ENCODE measurements at places on chromosomes 4 and X.

DNA sequence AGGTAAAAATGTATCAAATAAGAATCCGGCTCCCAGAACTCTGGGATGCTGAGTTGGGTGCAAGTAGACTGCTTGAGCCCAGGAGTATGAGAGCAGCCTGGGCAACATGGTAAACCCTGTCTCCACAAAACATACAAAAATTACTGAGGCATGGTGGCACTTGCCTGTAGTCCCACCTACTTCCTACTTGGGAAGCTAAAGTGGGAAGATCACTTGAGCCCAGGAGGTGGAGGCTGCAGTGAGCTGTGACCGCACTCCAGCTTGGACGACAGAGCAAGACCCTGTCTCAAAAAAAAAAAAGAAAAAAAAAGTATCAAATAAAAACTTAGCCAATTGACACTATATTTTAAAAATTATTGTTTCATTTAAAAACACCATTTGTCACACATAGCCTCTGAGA, 84.4 kb downstream of the FBXW7 start:
- no peak for DNase-seq

- DNase-seq: no peak
These were observed 161.0 kb downstream of the CPEB2 start for GRCh38 chr4:15163284-15163645.

GRCh38 chrX:152165033-152165743, 26.8 kb upstream of the MAGEA10 start:
- DNase-seq: no peak

DNA sequence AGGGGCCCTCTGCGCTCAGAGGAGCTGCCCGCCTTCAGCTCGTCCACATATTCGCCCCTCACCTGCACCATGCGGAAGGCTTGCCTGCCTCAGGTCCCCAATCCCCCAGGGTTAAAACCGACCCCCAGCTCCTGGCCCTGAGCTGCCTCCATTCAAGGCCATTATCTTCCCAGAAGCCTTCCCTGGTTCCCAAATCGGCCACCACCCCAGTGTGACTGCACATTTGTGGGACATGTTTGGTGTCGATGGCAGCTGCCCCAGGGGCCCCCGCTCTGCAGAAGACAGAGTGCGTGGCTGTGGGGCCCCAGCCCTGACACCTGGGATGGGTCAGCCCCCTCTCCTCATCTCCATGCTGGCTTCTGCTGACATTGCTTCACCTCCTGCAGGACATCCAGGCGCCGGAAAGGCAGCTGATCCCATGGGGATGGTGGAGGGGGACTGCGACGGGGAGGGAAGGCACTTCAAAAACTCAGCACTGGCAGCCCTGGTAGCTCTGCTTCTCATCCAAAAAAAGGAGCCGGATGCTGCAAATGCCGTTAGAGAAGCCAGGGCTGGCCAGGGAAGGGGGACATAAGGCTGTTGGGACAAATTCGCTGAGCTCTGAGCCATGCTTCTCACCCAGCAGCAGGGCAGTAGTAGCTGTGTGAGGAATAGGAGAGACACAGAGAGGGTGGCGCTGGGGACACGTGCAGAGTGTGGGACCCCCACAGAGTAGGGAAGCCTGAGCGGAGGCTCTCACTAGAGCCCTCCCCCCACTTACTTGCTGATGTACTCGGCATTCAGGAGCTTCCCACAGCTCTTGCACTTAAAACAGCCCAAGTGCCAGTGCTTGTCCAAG, 78.5 kb downstream of the ABLIM2 start:
- no peak for DNase-seq

DNA sequence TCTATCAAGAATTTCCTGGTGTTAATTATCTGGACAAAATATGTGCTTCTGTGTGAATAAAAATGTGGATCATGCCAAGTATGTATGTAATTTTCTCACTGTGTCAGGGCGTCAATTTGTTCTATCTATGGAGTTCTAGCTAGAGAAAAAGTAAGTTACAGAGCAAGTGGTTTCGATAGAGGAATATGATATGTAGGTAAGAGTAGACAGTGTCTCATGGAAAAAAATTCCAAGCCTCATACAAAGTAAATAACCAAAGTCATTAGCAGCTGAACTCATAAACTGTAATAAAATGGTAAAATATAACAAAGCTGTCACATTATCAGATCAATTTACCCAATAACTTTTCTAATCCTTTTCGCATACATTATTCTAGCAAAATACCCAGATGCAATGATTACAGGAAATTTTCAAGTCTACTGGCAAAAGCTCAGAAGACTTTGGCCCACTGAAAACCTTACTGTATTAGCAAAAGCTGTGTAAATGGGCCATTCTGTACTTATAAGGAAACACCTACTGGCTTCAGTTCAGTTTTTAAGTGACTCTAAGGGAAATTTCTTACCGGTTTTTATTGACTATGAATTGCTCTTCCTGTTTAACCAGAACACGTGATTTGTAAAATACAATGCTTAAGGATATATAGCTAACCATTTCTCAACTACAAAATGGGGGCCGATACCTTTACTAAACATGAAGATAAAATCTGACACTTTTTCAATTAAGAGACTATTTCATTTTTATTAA, 121.0 kb upstream of the ARSJ start:
- DNase-seq: no peak

DNA sequence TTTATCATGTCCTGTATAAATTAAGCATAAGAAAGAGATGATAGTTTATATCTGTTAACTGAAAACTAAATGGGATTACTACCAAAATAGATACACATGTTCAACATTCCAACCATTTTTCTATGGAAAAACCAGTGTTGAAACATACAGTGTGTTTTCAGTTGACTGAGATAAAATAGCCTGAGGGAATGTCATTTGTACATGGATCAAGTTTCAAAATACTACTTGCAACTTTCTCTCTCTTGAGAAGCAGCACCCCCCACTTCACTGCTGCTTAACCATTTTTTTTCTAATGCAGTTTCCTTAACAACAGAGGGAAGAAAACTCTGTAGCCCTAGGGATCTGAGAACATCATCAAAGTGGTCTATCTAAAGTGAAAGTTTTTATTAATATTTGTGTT, 70.8 kb downstream of the NPNT start:
- no peak for DNase-seq

DNA sequence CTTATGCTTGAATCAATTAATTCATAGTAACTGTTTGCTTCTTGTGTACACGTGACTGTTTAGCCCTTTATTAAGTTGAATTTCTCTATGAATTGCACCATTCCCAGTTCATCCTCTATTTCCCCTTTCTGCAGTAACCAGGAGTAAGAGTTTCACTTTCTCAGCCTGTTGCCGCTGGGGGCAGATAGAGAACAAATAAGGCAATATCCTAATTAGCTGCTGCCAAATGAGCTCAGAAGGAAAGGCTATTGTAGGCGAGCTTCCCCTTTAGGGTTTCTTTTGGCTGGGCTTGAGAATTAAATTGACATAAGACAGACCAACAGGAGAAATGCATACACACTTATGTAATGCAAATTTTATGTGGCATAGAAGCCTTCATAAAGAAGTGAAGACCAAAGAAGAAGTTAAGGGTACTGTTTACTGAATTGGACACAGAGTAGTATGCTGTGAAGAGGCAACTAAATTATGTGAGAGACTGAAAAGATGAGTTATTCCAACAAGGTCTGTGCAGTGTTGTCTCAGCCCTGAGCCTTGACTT, 1594.7 kb downstream of the TECRL start:
- DNase-seq: no peak

- no peak for DNase-seq
These were observed 23.0 kb upstream of the UBA6 start for GRCh38 chr4:67723949-67724348.

GRCh38 chr4:170386971-170387370, 297.2 kb upstream of the AADAT start:
- DNase-seq: no peak

DNA sequence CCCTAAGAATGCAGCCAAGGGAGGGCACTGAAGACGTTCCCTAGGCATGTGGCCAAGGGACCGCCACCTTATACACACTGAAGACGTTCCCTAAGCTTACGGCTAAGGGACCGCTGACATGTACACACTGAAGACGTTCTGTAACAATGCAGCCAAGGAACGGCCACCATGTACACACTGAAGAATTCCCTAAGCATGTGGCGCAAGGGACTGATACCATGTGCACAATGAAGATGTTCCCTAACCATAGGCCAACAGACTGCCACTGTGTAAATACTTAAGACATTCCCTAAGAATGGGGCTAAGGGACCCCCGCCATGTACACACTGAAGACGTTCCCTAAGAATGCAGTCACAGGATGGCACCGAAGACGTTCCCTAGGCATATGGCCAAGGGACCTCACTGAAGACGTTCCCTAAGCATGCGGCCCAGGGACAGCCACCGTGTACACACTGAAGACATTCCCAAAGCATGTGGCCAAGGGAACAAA, 36.1 kb downstream of the DHRSX start:
- DNase-seq: no peak

GRCh38 chr4:162836773-162837172, 329.9 kb downstream of the NAF1 start:
- no peak for DNase-seq

- DNase-seq: no peak
These were observed 139.4 kb upstream of the CPEB2 start for GRCh38 chr4:14862891-14863290.

DNA sequence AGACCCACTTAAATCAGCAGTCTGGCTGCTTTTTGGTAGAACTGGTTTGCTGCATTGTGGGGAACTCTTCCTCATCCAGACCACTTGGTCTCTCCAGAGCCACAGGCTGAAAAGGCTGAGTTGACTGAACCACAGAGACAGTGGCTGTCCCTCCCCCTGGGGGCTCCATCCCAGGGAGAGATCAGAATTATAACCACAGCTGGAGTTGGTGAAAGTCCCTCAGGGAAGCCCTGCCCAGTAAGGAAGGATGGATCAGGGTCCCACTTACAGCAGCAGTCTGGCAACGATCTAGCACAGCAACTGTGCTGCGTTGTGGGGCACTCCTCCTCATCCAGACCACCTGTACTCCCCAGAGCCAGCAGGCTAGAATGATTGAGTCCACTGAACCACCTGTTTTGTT, 212.7 kb downstream of the SOX3 start:
- DNase-seq: no peak

- DNase-seq: no peak
These were observed 293.5 kb downstream of the KCNIP4 start for GRCh38 chr4:21655031-21655430.

DNA sequence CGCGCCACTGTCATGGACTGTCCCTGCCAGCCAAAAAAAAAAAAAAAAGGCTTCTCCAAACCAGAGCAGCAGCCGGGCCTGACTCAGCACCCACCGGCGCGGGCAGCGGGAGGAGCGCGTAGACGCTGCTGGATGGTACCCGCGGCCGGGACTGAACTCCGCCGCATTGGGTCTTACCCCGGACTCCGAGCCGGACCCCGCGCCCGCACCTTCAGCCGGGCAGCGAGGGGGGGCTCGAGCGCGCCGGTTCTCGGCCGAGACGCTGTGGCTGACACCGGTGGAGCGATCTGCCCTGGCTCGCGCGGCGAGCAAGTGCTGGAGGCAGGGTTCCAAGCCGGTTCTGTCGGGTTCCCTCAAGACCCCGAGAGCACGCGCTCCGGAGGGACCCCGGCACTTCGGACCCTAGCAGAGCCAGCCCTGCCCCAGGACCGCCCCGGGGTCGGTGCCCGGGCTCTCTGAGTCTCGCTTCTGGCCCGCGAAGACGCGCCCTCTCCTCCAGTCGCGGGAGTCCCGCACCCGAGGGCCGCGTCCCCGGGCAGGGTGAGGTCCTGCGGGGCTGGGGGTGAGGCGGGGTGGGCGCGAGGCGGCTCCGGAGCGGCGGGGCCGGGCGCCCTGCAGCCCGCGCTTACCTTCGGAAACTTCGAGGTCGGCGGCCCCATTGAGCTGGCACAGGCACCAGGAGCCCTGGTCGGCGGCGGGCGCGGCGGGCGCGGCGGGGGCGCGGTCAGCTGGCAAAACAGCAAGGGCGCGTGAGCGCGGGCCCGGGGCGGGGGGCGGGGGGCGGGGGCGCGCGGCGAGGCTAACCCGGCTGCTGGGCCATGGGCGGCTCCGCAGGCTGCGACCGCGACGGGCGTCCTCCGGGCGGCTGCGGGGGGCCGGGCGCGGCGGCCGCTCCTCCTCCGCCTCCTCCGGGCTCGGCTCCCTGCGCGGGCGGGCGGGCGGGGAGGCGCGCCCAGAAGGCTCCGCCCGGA, 11.8 kb upstream of the MAN2B2 start:
- no peak for DNase-seq

GRCh38 chr4:176641237-176641636, 151.5 kb downstream of the VEGFC start:
- DNase-seq: no peak

DNA sequence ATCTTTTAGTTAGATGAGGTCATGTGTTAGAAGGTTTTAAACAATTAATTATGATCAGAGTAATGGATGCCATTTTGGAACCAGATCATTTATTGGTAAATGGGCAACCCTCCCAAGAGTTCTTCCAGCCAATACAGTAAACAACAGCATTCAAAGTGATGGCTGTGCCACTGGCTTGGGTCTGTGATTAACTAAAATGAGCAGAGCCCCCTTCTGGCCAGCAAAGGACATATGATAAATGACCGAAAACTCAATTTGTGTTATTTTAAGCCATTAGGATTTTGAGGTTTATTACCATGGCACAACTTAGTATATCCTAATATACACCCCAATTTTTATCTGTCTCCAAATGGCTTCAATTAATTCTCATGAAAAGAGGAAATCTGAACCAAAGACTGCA, 90.8 kb upstream of the NPFFR2 start:
- DNase-seq: peak; percentile 28

- no peak for DNase-seq
These were observed 810.4 kb downstream of the TRIML1 start for GRCh38 chr4:188949596-188949995.

GRCh38 chr4:23629421-23629820, 260.4 kb downstream of the PPARGC1A start:
- DNase-seq: no peak

DNA sequence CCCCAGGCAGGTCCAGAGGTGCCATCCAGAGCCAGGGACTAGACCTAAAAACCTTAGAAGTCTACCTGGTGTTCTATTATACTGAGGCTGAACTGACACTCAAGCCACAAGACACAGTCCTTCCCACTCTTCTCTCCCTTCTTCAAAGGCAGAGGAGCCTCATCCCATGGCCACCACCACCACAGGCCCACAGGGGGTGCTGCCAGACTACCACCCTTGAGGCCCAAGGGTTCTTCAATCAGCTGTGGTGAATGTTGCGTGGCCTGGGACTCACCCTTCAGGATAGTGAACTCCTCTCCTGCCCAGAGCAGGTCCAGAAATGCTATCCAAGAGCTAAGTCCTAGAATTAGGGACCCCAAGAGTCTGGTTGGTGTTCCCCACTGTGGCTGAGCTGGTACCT, 17.5 kb upstream of the RFC1 start:
- no peak for DNase-seq

- no peak for DNase-seq
These were observed 622.5 kb downstream of the ANKRD50 start for GRCh38 chr4:124090021-124090420.
